ENCODE measurements at places on chromosomes 1 and 21.

DNA sequence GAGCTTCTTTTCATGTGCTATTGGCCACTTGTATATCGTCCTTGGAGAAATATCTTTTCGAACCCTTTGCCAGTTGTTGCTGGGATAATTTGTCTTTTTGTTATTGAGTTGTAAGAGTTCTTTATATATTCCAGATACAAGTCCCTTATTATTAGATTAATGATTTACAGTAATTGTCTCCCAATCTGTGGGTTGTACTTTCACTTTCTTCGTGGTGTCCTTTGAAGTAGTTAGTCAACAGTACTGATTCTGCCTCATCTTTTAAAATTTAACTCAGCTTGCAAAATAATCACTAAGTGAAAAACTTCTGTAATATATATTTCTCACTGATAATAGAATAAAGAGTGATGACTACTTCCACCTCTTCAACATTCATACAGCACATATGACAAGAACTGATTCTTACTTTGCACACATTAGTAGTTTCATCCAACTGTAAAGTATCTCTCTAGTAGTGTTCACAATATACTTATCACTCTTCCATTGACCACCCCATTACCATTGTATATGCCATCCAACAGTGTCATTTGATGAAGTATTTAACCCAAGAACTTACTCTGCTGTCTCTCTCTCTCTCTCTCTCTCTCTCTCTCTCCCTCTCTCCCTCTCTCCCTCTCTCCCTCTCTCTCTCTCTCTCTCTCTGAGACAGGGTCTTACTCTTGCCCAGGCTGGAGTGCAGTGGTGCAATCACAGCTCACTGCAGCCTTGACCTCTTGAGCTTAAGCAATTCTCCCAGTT lies 104.2 kb upstream of the DMRTA2 start:
- no peak for DNase-seq

GRCh38 chr1:110170766-110171733 lies 20.8 kb downstream of the SLC6A17 start:
- no peak for DNase-seq

GRCh38 chr1:8302081-8302956 lies 15.6 kb upstream of the SLC45A1 start:
- DNase-seq = no peak

GRCh38 chr1:38009088-38009840 lies 3.3 kb upstream of the UTP11 start:
- peak; percentile 83 for DNase-seq

DNA sequence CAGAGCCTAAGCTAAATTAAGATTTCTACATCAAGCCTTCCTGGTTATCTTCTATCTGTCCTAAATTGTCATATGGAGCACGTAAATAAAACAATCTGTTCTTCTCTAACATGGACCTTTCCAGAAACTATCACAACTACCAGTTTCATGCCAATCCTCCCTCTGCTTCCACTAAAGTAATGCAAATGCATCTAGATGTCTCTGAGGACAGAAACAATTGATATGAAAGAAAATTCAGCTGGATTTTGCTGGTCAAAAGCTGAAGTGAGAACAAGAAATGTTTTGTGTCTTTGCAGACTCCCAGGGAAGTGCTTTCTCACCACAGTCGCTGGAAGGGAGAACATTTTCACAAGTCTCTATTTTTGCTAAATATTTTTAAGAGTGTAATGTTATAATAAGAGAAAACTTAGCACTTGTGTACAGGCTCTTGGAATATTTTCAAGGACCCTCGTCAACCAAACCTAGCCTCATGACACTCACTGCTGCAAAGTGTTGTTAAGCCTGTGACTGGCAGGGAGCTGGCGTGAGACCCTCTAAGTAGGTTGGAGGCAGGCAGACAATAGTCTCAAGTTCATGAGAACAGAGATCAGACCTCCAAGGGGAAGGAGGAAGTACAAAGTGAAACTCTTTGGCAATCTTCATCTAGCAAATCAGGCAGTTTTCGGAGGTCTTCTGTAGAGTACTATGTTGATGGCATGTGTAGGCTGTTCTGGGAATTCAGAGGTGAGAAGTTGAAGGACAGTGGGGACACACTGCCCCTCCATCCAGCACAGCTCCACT lies 38.8 kb downstream of the DNASE2B start:
- peak; percentile 65 for DNase-seq

DNA sequence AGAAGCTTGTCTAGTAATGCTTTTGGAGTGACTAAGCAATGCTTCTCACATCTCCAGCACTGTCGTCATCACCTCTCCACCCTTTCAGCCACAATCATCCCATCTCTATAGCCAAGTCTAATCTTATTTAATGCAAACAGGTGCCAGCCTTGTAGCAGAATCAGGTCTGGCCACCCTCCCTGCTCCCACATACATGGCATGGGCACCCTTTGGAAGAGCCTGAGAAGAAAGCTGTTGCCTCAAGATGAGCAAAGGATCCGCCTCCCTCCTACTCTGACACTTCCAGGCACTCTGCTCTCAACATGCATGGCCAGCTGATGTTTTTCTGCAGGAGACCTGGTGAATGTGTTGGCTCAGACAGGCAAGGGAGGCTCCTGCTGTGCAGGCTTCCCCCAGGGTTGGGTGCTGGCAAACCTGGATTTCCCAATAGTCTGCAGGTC lies 113.1 kb upstream of the GRIK3 start:
- DNase-seq = no peak

GRCh38 chr1:183209533-183210158 lies 23.6 kb downstream of the LAMC2 start:
- no peak for DNase-seq

DNA sequence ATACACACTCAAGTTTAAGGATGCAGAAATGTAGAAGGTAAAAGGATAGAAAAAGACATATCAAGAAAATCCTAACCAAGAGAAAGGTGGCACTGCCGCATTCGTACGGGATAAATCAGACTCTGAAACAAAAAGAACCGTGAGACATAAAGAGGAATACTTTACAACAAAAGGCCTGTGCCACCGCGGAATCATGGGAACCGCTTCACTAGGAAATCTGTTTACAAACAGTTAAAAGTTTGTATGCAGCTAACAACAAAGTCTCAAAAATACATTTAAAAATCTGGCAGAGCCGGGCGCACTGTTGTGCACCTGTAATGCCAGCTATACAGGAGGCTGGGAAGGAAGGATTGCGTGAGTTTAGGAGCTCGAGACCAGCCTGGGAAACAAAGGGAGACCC lies 8.1 kb downstream of the WRAP73 start:
- no peak for DNase-seq

DNA sequence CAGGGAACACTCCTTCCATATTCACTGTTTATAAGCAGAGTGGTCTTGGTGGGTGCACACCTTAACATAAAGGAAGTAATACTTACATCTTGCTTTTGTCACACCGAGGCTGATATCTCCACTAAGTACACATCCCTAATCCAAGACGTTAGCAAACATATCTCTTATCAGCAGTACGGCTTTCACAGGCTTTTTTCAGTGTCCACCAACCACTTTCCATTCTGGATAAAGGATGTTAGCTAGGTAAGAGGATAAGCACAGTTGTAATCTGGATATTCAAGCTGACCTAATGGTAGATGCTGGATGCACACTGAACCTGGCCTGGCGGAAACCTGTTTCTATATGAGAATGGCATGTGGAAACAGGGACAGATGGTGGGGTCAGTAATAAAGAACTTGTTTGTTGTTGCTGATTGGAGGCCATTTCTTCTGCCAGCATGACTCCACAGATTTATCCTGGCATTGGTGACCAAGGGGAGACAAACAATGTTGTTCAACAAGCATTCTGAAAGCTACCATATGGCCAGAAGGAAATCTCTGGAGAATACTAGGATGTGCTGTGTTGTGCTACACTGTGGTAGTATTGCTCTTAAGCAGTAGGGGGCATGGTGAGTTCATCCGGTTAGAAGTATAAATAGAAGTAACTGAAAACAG lies 416.4 kb downstream of the PTBP2 start:
- DNase-seq = peak; percentile 66

DNA sequence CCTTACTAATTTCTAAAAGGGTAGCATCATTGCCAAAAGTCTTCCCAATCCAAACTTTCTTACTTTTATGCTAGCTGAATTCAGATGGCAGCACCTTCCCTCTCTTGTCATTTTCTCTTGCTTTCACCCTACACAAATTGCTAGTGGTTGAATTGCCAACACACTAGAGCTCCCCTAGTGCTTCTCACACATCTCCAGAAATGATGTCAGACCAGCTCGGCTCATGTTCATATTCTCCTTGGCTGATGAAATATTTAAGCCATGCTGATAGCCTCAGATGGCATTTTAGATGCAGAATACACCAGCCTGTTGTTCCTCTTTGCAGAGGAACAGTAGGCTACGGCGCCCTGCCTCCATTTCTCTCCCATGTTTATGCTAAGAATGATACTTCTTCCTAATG lies 256.9 kb downstream of the PTBP2 start:
- DNase-seq = no peak

GRCh38 chr1:83822208-83822607 lies 176.7 kb downstream of the TTLL7 start:
- DNase-seq = no peak

GRCh38 chr1:157968508-157968907 lies 24.9 kb upstream of the KIRREL1 start:
- peak; percentile 37 for DNase-seq

DNA sequence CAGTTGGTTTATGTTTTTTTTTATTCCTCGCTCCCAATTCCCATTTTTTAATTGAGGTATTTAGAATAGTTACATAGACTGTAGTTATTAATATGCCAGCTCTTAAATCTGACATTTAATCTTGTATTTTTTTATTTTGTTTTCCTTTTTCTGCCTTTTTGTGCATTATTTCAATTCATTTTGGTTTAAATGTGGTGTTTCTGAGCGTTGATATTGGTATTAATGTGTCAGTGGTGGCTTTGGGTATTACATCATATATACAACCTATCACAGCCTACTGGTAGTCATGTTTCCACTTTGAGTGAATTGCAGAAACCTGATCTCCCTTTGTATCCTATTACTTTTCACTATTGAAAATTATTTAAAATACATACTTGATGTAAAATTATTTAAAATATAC lies 1027.3 kb downstream of the KCNT2 start:
- no peak for DNase-seq

DNA sequence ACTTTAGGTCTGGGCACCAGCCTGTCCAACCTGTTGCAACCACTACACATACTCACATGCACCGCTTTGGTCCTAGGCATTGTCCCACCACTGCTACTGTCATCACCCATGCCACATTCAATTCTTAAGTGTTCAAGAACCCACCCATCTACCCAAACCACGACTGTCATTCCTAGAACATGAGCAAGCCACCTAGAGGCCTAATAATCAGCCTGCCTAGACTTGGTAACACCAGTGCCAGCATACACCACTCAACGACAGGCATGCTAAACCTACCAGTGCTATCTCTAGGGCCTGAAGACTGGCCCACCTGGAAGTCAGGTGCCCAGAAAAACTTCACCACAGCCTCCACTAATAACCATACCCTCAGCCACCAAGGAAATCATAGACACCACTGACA lies 532.8 kb upstream of the DEPDC1 start:
- DNase-seq = no peak

GRCh38 chr21:40235528-40235927 lies 368.3 kb downstream of the PCP4 start:
- DNase-seq = no peak

DNA sequence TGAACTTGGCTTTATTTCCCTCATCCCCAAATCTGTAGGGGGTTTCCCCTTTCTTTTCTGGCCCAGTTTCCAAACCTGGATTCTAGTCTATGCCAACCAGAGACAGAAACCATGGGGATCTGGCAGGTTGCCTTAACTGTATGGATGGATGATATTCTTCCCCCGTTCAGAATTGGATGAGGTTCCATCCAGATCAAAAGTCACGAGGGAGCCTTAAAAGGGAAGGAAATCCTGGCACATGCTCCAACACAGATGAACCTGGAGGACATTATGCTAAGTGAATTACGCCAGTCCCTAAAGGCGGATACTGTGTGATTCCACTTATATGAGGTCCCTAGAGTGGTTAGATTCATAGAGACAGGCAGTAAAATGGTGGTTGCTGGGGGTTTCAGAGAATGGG lies 124.4 kb downstream of the HUNK start:
- no peak for DNase-seq

DNA sequence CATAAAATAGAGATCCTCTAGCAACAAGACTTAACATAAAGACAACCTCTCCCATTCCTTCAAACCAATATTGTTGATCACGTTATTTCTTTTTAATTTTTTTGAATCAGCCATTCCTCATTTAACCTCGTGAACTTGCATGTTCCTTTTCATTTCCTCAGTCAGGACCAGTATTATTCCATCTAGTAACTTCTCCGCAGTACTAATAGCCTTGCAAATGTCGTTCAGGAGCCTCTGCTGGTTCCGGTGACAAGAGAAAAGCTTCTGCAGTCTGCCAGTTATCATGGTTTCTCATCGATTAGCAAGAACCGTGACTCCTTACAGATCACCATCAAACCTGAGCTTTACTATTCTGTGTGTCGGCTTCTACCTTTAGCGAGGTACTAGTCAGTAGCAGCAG lies 3.0 kb downstream of the APP start:
- DNase-seq = no peak

DNA sequence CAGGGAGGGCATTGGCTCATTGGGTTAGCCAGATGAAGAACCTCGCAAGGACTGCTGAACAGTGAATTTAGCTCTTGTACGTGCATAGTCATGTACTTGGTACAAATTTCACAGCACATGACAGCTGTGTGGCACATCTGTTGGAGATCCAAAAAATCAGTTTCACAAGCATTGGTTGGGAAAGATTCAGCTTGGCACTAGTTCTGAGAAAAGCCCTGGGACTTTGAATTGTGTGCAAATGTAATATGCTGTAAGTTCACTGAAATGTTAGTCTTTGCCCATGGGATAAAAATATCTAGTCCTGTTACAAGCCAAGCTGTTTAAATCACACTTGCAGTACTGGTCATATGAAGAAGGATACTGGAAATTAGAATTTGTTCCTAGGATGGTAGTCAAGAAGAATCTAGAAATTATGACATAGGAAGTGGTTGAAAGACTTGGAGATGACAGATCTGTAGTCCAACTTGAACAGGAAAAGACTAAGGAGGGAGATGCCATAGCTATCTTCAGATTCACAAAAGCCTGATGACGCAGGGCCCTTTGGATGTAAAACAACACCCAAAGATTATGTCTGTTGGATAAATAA lies 19.2 kb downstream of the LAMC2 start:
- no peak for DNase-seq

DNA sequence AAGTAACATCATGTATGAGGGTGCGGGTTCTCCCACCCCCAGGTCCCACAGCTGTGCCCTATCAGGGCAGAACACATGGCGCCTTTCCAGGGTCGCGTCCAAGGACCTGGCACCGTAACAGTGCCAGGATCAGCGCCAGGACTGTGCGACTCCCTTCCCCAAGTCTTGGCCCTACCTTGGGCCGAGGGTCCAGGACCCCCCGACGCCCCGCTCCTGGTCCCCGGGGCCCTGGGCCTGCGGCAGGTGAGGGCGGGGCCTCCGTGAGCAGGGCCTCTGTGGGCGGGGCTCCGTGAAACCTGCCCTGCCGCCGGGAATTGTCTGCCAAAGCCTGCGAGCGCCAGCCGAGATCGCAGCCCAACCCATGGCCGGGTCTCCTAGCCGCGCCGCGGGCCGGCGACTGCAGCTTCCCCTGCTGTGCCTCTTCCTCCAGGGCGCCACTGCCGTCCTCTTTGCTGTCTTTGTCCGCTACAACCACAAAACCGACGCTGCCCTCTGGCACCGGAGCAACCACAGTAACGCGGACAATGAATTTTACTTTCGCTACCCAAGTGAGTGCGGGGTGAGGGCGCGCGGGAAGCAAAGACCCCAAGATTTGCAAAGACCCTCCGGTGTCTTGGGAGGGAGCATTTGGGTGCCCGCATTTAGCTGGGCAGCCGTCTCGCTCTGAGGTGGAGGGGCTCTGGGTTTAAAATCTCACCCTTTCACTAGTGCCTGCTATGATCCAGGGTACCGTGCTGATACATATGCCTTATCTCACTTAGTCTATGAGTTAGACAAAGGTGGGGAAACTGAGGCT lies at the start of gene RHBG:
RHBG (plus strand) TSS at position 323 of the 796 bp plus-strand sequence; CDS start at position 362, 39 bp downstream.
- DNase-seq = no peak
